ENCODE measurements at places on chromosomes 1 and 21. TPM values are rescaled to one million over a fixed set of nuclear protein-coding genes. Genes with fewer than 3 reads are reported as not detected.

NHLH2 gene
- under 0.01 TPM for total RNA-seq

CELF3 gene
- not detected for total RNA-seq

GRCh38 chr1:101064697-101065096 lies 39.1 kb upstream of the DPH5 start:
- no peak for DNase-seq

DNA sequence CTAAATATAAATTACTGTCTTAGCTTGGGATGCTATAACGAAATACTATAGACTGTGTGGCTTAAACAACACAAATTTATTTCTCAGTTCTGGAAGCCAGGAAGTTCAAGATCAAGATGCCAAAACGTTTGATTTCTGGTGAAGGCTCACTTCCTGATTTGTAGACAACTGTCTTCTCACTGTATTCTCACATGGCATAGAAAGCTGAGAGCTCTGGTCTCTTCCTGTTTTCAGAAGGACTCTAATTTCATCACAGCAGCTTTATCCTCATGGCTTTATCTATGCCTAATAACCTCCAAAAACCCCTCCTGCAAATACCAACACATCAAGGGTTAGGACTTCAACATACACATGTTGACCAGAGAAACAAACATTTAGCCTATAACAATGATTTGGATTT lies 1795.5 kb downstream of the MRPL39 start:
- DNase-seq: peak; percentile 63

DNA sequence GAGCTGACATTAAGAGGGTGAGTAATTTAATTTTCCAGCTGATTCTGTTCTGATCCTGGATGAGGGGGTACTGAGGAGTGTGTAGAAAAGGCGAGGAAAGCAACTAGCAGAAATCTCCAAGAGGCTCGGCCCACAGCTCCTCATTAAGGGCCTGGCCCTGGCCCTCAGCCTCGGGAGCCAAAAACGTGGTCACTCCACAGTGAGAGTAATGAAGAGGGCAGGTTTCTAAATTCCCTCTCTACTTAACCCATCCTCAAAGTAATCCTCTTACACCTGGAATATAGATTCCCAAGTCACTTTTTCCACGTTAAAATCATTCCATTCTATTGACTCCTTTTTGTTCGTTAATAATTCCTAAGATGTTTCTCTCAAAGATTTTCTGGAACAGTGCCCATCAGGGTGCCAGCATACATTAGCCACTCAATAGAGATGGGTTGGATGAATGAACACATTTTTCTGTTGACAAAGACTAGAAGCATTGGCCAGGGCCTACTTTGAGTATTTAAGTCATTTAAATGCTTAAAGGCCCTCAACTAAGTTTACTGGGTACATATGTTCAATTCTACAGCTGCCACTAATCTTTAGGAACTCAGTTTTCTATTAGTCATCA lies 1.1 kb upstream of the COL11A1 start:
- no peak for DNase-seq

Measured in hematopoietic multipotent progenitor cell (in vitro differentiated cells).